ENCODE measurements at places on chromosomes 5 and 9.

- DNase-seq = no peak
Measured at GRCh38 chr5:37064442-37064841, 184.7 kb downstream of the CPLANE1 start.

DNA sequence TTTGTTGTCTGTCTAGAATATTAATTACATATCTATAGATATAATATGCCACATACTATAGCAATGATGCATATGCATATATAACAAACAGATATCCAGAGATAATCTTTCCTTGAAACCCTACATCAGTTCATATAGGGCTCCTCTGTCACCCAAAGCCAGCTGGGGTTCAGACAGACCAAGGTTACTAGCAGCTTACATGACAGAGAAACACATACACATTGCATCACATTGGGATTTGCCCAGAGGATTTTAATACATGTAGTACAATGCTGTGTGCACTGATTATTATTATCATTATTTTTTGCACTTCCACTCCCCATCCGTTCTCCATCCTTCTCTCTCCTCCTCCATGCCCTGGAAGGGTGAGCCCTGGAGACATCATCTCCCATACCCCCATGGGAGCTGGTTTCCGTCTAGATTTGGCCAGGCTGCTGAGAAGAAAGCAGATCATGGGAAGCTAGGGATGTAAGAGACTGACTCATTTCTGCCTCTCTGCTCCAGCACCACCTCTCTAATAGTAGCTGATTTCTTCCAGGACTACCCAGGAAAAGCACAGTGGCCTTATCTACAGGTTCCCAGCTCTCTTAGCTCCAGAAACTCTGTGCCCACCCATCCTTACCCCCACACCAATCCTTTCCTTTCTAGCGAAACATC, 23.3 kb downstream of the FST start:
- no peak for DNase-seq

GRCh38 chr5:127409921-127410675, 107.3 kb upstream of the PRRC1 start:
- DNase-seq = no peak

DNA sequence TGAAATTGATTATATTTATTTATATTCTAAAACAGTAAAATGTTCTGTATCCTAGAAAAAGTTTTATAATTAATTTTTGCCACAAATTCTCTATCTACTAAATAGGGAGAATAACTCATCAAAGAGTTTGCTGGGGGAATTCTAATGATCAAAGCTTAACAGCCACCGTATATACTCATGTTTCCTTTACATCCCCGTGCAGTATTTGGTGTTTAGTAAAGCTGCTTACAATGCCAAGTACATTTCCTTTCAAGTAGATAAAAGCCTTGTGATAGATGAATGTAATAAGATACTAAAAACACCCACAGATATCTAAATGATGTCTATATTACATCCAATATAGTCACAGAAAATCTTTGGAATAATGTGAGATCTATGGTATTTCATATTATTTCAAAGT, 312.2 kb downstream of the HCN1 start:
- no peak for DNase-seq

DNA sequence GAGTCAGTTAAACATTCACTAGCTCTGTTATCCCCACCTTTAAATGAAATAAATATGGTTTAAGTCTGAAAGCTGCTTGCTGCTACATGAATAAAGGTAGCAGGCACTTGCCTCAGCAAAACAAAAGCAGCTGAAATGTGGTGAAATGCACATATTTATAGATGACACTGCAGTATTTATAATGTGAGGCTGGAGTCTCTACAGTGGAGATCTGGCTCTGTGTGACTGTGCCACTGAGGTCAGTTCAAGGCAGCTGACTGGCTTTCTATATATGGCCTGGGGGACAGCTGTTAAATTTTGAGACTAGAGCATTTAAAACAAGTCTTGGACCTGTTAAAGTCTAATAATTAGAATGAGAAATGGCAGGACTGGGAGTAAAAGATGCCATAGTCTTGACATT, 859.6 kb upstream of the SEMA6A start:
- DNase-seq = no peak

GRCh38 chr9:97502984-97503861, 1.8 kb downstream of the TMOD1 start:
- no peak for DNase-seq

GRCh38 chr9:118558891-118559290, 810.3 kb downstream of the BRINP1 start:
- no peak for DNase-seq

DNA sequence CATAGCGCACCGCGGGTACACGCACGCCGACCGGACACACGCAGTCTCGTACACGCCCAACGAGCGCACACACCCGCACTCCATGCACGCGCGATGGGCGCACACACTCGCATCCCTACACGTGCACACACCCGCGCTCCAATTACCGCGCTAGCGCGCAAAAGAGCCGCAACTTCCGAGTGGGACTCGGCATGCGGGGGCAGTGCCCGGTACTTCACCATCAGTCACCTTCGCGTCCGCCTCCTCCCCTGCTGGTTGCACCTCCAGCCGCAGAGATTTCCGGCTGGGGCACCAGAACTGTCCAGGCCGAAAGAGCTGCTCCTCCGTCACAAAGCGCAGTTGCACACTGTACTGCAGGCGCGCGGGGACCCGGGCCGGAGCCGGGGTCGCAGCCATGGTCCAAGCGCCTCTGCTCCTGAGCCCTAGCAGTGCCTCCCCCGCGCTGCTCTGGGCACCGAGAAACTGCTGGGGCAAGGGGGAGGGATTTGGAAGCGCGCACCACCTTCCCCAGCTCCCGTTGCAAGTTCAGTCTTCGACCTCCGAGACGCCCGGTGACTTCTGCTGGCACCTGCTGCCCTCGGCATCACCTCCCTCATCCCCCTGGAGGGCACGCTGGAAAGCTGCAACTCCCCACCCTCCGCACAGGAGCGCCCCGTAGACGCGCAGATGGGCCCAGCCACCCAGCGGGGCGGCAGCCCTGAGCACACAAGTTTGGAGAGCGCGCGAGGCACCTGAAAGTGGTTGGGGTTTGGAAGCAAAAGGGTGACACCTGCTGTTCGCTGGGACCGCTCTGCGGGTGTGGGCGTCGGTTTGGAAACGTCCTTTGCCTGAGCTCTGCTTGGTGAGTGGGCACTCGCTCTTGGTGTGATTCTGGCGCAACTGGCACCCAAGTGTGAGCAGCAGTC, 337.4 kb upstream of the PUM3 start:
- peak; percentile 6 for DNase-seq

DNA sequence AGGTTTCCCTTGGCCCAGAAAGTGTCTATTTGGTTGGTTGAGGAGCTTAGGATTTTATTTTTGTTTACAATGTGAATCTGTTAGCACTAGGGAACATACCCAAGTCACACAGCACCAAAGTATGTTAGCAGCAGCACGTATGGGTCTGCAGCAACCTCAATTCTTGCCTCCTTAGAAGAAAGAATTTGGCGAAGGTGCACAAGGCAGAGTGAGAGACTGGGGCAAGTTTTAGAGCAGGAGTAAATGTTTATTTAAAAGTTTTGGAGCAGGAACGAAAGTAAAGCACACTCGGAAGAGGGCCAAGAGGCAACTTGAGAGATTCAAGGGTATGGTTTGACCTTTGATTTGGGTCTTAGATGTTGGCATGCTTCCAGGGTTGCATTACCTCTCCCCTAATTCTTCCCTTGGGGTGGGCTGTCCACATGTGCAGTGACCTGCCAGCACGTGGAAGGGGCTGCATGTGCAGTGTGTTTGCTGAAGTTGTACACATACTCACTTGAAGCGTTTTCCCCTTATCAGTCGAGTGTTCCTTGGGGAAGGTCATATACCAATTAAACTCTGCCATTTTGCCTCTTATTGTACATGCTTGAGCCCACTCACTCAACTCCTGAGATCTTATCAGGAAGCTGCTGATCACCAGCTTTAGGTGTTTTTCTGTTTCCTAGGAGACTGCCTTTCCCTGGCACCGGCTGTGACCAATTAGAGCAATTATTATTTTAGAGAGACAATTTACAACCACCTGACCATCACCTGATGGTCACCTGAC, 64.9 kb upstream of the SHC3 start:
- no peak for DNase-seq

DNA sequence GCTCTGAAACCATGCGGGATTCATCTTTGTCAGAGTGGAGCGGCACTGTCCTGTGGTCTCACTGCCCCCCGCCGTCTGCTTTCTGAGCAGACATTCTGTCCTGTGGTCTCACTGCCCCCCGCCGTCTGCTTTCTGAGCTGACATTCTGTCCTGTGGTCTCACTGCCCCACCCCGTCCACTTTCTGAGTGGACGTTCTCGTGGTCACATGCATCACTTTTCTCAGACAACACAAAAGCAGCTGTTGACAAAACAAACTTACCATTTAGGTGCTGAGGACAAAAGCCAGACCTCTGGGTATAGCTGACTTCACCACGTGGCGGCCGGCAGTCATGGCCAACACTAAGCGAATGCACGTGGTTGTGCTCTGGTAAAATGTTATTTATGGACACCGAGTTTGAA, 2.8 kb downstream of the LRRC14B start:
- DNase-seq = no peak

DNA sequence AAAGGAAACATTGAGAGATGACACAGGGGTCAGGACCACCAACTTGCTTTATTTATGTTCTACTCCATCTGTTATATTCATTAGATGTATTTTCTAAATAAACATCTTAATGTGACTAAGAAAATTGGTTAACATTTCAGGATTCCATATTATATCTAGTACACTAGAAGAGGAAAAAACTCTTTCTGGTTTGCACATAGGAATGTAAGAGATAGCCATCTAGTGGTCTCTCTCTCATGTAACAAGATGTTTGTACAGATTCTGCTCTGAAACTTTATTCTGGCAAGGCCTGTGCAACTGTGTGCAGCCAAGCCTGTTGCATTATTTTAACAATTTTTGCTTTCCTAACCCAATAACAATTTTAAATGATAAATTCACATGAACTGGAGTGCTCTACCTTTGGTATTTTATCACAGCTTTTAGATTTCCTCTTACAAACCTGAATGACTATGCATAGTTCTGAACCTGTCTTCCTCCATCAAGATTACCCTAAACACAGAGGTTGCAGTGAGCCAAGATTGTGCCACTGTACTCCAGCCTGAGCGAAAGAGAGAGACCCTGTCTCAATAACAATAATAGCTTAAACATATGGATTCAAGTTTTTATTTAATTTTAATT, 148.2 kb downstream of the GIN1 start:
- peak; percentile 3 for DNase-seq

GRCh38 chr5:76953551-76954382, 922 bp downstream of the CRHBP start:
- DNase-seq = no peak

DNA sequence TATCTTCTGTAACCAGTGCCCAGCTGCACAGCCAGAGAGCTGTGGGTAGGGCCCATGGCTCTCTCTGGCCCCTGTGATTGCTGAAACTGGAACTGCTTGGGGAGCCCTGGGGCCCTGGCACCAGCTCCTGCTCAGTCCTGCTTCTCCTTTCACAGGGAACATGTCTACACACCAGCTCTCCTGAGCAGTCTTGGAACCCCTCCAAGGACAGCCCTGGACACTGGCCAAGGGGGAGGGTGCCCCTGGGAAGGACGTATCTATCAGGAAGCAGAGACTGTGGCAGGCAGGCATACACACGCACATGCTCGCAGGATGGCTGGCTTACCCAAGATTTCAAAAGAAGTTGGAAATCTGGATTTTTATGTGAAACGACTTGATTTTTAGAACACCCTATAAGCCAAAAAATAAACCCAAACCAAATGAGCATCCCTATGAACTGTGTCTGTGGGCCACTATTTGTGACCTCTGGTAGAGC, 8.8 kb upstream of the TRAF1 start:
- peak; percentile 50 for DNase-seq

GRCh38 chr5:172450861-172451695, 3.2 kb downstream of the SH3PXD2B start:
- DNase-seq = peak; percentile 33

- peak; percentile 46 for DNase-seq
Measured at GRCh38 chr9:134405527-134405926, 79.3 kb downstream of the RXRA start.

DNA sequence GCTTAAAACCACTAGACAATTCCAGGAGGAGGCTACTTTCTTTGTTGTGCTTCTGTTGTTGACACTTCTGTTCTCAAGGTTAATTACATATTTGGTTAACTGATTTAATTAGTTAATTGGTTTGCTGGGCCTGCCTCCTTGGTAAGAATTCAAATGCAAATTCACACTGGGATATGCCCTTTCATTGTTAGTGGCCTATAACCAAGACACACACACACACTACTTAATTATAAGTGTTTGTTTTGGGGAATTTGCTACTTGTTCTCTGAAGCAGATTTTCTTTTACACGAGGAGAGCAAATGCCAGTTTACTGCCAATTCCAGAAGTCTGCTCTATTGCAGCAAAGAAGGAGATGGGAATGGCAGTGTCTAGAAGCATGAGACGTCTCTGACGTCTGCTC, 101.6 kb upstream of the BASP1 start:
- no peak for DNase-seq

DNA sequence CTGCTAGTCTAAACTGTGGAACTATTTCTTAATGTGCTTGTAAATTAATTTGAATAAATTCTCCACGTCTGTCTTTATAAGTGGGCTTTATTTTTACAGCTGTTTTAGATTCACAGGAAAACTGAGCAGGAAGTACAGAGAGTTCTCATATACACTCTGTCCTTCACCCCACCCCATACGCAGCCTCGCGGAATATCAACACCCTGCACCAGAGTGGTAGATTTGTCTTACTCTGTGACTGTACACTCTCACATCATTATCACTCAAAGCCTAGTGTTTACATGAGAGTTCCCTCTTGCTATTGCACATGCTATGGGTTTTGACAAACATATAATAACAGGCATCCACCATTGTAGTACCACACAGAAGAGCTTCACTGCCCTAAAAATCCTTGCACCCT, 179.7 kb upstream of the DAB2 start:
- no peak for DNase-seq

- DNase-seq = no peak
Measured at GRCh38 chr5:56323505-56323904, 90.4 kb upstream of the ANKRD55 start.

DNA sequence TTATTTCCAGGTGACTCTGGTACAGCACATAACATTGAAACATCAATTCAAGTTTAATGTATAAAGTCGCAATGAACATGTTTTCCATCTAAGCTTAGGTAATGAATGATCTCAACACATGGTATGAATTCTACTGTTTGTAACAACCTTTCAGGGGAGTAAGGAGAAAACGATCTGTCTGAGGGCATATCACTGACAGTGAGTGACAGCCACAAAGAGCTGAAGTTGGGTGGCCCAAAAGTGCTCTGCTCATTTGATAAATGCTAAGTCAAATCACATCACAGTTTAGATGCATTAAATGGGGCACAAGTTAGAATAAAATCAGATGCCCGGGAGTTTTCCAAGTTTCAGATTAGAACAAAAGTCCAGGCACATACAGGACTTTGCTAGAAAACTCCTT, 1.2 kb downstream of the FANCC start:
- no peak for DNase-seq
